Astrocyte of the hippocampus (primary cell): ENCODE measurements at places on chromosomes 5 and 9.

- DNase-seq, result no peak
Measured at GRCh38 chr9:117224695-117225094, 190.2 kb downstream of the ASTN2 start.

GRCh38 chr5:89826938-89827337, 582.6 kb downstream of the CETN3 start:
- DNase-seq, result no peak

DNA sequence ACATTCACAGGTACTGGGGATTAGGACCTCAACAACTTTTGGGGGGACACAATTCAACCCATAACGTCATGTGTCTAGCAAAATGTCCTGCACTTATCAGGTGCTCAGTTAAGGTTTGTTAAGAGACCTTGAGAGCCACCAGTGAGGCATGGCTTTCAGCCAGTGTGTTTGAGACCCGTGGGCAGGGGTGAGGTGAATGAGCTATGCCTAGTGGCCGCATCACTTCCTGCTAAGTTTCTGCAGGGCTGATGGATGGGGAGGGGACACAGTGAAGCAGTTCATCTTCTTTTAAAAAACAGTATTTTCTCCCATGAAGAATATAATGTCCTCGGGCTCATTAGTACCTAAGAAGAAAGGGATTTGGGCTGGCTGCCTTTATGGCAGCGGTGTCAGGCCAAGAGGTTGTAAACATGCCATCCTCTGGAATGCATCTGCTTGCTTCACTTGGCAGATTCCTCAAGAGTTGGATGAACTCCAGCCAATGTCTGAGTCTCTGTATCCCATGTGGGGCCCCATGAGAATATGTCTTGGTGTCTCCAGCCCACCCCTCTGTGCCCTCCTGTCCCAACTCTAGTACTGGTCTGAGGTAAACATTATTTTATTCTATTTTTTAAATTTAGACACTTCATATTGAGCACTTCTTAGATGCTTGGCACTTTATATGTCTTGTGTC, 282.2 kb downstream of the CWC27 start:
- DNase-seq, result no peak

DNA sequence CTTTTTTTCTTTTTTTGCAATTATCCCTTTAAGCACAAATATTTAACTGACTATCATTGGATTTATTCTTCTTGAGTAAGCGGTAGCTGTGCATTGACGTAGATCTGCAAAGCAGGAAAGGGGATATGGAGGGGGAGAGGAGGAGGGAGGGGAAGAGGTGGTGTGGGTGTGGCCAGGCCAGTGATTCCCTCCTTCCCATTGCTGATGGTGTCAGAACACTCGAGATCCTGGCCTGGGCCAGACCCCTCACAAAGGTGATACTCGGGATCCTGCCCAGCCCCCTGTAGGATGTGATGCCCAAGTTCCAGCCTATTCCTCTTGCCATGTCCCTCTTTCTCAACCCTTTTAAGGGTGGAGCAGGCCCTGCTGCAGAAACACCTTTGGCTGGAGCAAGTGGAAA, 9.9 kb downstream of the SLC36A3 start:
- DNase-seq, result no peak

GRCh38 chr5:155616779-155617392, 603.3 kb downstream of the KIF4B start:
- peak; percentile 28 for DNase-seq

DNA sequence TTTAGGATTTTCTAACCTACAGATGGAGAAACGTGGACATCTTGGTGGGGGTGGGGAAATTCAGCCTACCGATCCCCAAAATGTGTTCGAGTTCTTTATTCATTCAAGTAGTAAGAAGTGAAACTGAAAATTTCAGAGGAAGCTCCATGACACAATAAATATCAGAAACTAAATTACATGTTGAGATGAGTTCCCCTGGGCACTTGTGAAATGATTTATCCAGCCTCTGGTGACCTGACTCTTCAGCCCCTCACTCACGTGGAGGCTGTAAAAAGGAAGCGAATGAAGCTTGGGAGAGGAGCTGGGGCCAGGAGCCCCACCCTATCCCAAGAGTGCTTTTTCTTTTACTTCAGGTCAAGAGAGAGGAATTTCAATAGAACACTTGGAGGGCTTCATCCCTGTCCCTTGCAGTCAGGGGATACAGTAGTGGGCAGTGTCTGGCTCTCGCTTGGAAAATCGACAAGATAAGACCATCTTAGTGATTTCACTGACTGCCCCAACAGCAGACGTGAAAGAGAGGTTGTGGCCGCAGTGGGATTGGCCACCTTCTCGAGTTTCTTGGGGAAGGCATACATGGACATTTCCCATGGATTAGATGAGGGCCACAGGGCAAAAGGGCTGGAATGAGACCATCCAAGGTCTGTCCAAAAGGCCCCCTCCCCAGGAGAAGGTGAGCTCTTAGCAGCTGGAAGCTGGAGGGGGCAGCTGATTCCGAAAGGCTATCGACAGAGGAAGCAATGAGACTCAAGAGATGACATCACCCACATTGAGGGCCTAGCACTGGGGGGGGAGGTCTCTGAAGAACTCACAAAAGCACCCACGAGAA, 76.8 kb upstream of the SH3PXD2B start:
- DNase-seq, result no peak

DNA sequence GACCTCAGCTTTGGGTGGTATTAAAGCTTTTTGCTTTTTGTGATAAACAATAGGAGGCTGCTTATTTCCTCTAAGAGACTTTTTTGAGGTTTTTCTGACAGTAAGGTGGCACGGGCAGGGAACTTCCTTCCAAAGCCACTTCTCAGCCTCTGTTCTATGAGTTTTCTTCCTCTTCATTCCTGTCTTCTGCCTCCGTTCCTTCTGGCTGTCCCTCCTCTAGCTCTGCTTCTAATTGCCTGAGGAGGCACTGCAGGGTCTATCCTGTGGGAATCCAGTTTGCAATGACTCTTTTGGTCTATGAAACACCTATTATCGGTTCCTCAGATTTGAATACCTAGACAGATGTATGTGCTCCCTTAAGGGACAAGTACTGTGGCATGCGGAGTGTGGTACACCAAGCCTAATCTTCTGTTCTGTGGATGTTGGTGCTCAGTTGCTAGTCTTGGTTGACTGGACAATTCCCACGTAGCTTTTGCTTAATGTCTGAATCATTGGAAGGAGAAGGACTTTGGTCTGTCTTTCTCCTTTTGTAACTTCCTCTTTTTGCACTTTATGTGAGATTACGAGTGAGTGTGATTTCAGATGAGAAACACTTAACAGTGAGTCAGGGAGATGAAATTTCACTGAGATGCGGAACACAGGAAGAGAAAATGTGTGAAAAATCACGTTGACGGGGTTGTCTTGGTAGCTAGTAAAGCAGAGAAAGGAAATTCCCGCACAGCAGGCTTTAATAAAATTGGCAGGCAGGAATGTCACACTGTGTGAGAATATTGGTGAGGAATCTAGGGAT, 305.2 kb downstream of the EFNA5 start:
- DNase-seq, result peak; percentile 68

DNA sequence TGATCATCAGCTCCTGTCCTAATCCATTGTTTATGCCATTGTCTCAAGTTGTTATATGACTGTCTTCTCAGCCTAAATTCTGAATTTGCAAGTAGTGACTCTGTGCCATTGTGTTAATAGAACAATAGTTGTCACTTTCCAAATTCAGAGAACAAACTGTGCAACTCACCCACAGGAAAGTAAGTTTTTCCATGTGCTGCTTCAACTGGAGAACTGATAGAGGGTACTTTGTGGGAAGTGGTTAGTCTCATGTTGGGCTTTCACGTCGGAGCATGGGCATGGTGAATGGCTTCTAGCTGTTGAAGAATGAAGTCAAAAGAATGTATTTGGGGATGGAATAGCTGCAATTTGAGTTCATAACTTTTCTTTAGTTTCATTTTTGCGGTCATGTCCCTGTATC, 146.0 kb downstream of the CD180 start:
- no peak for DNase-seq

DNA sequence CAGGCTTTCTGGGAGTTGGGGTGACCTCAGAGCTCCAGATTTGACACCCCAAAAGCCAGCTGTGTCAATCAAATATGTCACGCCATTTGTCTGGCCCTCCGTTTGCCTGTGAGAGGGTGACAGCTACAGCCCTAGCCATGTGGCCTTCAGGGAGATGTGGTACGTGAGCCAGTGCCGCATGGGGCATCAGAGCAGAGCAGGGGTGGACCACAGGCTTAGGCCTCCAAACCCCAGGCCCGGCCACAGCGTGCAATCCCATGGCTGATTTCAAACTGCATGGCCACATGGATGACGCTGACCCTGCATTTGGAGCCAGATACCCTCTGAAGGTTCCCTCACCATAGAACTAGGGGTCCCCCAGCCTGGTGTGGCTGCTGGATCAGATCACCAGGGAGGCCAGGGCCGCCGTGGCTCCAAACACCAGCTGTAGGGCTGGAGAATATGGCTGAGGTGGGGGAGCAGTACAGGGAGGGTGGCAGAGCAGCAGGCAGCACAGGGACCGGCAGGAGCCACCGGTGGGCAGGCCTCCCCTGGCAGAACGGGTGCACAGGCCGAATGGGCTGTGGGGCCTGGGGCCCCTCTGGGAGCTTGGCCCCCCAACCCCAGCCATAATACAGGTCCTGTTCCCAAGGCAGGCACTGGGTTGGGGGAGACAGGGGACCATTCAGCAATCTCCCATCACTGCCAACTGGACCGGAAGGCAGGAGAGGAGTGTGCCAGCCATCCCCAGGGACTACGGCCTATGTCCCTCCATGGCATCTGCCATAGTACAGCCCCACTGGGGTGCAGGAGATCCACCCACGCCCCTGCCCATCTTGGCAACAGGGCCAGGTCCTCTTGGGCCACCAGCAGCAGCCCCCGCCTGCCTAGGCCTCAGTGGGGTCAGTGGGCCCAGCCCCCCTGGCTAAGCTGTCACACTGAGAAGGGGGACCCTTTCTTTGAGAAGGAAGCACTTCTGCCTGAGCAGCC, 1.5 kb downstream of the SAPCD2 start:
- no peak for DNase-seq

DNA sequence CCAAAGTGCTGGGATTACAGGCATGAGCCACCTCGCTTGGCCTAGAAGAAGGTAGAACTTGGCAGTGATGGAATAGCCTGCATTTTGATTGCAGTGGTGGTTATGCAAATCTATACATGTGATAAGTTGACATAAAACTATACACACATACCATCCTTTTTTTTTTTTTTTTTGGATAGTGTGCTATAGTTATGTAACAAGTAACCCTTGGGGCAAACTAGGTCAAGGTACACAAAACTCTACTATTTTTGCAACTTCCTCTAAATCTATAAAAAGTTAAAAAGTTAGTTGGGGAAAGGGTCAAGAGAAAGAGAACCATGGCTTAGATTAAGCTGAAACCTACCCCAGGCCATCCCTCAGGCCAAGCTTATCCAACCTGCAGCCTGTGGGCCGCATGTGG, 11.1 kb downstream of the TRIM14 start:
- no peak for DNase-seq

- peak; percentile 96 for DNase-seq
Measured at GRCh38 chr9:132647355-132647754, 22.4 kb downstream of the DDX31 start.

DNA sequence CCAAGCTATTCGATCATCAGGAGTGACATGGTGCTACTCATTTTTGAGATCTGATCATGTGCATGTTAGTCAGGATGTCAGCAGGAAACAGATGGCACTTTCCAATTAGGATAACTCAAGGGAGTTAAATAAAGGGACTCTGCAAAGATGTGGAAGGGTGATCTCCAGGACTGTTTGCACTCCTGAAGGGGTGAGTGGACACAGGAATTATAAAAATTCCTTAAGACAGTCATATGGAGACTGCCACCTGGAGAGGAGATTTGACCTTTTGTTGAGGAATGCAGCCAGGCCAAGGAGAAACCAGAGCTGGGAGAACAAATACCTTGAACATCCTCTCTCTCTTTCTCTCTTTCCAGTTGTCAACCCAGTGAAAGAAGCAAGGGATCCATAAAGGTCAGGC, 189.1 kb downstream of the GABRG2 start:
- DNase-seq, result no peak

GRCh38 chr5:172170251-172170701, 17.7 kb downstream of the STK10 start:
- no peak for DNase-seq

- no peak for DNase-seq
Measured at GRCh38 chr5:122947772-122948171, 88.8 kb downstream of the PPIC start.

GRCh38 chr5:1013238-1013947, 4.8 kb downstream of the NKD2 start:
- no peak for DNase-seq

GRCh38 chr9:11506980-11507379, 894.2 kb upstream of the PTPRD start:
- no peak for DNase-seq

DNA sequence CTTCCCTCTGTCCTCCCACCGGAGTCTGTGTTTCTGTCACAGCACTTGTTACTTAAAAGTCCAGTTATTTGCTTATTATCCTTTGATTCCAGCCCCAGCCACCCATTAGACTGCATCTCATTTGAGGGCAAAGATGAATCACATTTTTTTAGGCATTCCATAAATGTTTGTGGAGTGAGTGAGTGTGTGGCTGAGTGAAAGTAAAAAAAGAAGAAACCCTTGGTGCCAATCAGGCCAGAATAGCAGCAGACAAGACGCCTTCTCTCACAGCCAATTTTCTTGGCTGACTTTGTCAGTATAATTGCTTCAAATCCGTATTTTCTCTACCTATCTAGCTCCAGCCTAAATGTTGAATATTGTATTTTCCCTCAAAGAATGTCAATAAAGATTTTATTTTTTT, 613.0 kb upstream of the WWC1 start:
- DNase-seq, result peak; percentile 46

DNA sequence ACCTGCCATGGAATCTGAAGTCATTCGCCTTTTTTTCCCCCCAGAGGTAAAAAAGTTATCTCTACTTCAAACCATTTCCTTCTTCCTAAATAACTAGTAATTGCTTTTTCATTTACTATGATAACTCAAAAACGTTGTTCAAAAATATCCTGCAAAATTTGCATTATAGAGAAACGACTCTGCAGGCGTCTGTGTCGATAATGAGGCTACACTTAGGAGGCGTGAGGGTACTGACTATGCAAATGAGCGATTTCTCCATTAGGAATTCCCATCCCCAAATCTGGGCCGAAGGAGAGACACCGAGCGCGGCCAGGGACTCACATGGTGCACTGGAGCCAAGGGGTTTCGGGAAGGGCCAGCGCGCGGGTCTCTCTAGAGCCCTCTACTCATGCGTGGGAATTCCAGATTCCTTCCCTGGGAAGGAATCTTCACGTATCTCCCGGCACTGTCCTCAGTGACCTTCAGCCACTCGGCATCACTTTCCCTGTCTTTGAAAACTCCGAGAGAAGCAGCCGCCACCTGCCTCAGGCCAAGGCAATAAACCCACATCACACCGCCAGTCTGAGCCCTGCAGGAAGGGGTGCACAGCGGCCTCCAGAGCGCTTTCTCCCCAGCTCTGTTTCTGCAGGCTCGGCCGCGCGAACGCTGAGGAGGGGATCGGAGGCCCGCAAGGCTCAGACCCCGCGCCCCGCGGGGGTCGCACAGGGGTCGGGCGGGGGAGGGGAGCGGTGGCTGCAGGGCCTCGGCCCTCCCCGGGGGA, 718 bp upstream of the DENND4C start:
- DNase-seq, result no peak

GRCh38 chr9:6614489-6614888, 31.0 kb downstream of the GLDC start:
- no peak for DNase-seq
